Omental fat pad (tissue), 4 donors: ENCODE measurements at places on chromosomes 6 and 20. TPM values are rescaled to one million over a fixed set of nuclear protein-coding genes. Genes with fewer than 3 reads are reported as not detected.

DNA sequence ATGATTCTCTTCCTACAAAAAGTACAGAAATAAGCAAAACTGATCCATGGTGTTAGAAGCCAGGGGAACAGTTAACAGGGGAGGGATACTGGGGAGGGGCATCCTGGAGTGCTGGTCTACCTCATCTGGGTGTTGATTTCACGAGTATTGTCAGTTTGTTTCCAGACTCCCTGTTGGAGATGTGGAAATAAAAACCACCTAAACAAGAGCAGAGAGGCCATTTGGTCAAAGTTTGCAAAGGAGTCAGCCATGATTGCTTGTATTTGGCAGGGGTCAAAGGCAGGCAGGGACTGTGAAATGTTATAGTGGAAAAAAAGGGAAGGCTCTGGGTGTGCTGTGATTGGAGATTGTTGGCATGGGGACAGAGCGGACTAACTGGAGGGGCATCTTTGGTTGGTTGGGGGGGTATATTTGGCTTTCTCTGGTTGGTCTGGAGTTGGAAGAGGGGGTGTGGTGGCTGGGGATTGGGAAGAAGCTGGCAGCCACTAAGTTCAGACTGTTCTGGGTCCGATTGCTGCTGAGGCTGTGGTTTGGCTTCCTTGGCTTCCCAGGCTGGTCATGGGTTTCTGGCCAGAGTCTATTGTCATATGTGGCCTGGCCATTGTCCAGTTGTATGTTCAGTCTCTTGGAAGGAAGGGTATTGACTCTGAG lies 14.9 kb upstream of the PANK2 start:
- no peak for DNase-seq

The LY6G6D gene
- total RNA-seq, result not detected

The ENPP4 gene
- 23.4 TPM for total RNA-seq

DNA sequence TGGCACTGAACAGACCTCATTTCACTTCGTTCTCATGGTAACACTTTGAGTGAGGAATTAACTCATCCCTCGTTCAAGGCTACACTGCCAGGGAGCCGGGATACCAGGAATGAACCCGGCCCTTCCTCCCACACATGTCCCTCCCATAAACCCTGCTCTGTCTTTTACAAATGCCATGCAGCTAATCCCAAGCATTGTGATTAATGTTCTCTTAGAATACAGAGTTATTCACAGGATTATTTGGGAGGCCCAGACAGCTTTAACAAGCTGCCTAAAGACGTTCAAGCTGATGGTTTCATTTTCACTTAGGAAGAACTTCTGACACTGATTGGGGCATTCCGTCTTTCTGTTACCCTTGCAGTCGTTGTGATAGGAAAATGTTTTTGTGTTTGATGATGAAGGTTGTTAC lies 42.5 kb upstream of the CD83 start:
- no peak for DNase-seq

DNA sequence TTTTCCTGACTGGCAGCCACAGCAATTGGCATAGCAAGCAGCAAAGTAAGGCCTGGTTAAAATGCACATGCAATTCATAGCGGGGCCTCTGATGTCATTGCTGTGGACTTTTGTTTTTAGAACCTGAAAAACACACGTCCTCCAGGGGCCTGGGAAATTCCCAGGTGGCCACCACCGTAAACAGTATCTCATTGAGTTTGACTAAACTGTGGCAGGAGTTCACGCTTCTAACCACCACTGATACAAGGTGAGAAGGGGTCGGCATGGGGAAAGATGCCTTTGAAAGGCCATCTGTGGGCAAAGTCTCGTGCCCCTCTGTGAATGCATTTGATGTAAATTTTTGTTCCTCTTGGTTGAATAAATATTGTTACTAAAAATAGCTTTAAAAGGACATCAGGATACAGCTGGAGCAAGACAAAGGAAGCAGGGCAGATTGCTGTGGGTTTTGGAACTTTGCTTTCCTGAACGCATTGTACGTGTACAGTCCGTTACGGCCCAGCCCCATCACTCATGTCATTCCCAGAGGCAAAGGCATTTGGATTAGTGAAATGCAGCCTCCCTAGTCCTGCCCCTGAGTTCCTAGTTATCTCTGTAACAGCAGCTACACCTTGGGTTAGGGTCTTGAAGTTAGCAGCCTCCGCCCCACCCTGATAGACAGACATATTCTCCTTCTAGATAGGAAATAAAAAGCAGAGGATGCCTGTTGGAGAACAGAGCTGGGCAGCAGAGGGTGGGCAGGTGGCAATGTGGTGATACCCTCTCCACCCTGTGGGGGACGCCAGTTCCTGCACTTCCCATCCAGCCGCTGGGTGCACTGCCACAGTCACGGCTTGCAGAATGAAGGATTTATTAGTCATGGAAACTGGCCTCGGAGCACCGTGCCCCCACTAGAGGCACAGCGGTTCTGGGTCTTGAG lies 80.3 kb downstream of the ZDHHC14 start:
- DNase-seq, result no peak

DNA sequence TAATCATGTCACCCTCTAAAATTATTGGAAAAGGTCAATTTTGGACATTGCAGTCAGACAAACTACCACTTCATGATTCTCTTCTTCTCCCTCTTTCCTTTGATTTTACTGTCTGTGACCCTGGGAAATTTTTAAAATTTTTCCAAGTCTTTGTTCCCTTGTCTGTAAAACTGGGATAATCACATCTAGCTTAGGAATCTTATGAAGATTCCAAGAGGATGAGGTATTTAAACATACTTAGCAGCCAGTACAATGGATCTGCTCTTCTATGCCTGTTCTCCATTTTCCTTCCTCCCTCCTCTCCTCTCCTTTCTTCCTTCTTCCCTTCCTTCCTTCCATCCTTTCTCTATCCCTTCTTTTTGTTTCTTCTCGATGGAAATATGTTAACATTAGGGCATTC lies 651.6 kb upstream of the MARCKS start:
- DNase-seq, result no peak

DNA sequence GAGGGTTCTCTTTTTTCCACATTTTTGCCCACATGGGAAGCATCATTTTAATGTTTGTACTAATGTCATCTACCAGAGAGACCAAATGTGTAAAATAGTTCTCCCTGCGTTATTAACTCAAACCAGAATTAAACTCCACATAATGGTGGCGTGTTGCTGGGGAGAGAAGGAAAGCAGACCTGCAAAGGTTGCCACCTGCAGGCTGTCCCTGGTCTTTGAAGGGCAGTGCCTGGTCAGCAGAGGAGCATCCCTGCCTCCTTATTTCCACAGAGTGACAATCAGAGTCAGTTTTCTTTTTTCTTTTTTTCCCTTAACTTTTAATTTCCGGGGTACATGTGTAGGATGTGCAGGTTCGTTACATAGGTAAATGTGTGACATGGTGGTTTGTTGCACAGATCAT lies 214.5 kb downstream of the TBX18 start:
- no peak for DNase-seq

- DNase-seq, result no peak
These were observed 30.5 kb upstream of the IPCEF1 start for GRCh38 chr6:154386848-154387717.

The NAA20 gene
- total RNA-seq, result 60.7 TPM

DNA sequence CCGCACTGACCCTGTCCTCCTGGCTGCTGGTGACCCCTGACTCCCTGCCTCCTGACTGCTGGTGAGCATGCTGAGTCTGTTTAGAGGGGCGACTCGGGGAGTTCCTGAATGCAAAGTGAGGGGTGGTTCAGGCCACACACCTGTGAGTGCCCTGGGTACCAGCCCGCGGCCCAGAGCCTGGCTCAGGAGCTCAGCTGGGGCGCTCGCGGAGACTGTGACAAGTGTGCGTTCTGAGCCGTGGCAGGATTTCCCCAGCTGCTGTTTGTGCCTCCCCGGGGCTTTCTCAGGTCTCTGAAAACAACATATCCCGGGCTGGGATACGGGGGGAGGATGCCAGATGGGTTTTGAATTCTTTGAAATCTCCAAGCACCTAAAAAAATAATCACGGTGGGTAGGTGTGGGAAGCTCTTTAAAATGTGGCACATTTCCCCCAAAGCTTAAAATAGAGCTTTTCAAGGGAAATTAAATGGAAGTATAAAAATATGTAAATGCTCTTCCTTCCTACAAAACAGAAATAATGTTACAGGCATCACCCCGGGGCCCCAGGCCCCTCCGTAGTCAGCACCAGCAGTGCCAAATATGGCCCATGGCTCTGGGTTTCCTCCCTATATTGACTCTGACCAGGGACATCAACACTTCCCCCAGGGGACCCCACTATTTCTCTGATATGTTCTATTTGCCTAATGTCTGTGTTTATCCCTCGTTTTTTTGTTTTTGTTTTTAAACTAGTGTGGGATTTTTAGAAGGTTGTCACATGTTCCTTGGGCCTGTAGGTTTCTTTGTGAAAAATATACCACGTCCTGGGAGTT lies 49.9 kb upstream of the TAGAP start:
- no peak for DNase-seq

The CNR1 gene
- 14.4 TPM for total RNA-seq

GRCh38 chr6:162845972-162846371 lies 118.2 kb downstream of the PACRG start:
- DNase-seq, result no peak

The LRRC73 gene
- total RNA-seq, result 0.47 TPM

GRCh38 chr20:5781798-5782750 lies 31.9 kb downstream of the SHLD1 start:
- no peak for DNase-seq

The CLIC5 gene
- 56.0 TPM for total RNA-seq

The SEMG1 gene
- total RNA-seq, result not detected

- no peak for DNase-seq
These were observed 44.3 kb downstream of the OR2B2 start for GRCh38 chr6:27867945-27868300.

DNA sequence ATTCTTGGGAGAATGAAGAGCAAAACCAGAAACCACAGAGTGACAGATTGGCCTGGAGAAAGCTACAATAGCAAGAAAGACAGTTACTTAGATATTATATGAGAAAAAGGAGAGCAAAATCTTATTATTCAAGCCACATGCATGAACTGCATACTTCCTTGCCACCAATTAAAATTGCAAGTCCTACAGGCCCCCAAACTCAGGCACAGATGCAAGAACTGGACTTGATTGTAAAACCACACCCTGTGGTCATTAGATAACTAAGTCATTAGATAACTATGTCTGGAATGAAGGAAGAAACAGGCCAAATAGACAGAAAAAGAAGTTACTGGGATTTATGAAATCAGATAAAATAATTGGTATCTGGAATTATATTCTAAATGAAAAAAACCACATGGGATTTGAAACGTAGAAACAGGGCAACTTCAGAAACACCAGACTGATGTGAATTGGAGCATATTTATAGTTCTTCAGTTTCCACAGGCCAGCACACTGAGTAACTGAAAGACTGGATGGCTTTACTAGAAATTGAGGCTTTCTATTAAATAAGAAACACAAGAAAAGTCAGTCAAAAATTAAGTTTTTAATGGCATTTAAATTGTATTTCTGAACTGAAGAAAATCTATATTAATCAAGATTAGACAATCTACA lies 49.4 kb upstream of the CARMIL1 start:
- no peak for DNase-seq

The PSMB9 gene
- 22.2 TPM for total RNA-seq

GRCh38 chr6:3162565-3163247 lies 5.4 kb upstream of the TUBB2A start:
- DNase-seq, result no peak

- no peak for DNase-seq
These were observed 28.1 kb upstream of the BMP2 start for GRCh38 chr20:6739406-6739805.

- DNase-seq, result no peak
These were observed 53.6 kb upstream of the TRERF1 start for GRCh38 chr6:42505385-42505718.

- DNase-seq, result no peak
These were observed 61.6 kb upstream of the MAFB start for GRCh38 chr20:40750541-40751035.

DNA sequence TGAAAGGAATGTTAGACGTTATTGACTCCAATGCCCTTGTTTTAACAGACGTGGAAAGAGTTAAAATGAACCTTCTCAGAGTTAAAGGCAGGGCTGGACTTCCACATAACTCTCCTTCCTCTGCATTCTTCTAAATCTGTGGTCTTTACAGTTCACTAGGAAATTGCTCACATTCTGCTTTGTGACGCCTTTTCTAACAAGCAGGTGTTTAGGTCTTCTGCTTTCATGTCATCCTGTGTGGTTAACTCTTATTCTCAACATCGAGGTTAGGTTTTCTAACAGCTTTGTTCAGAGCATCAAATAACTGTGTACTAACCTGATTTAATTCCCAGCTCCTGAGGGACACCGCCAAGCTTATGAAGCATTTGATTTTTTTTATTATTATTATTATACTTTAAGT lies 81.3 kb upstream of the NT5E start:
- DNase-seq, result no peak

The SLC32A1 gene
- total RNA-seq, result not detected

DNA sequence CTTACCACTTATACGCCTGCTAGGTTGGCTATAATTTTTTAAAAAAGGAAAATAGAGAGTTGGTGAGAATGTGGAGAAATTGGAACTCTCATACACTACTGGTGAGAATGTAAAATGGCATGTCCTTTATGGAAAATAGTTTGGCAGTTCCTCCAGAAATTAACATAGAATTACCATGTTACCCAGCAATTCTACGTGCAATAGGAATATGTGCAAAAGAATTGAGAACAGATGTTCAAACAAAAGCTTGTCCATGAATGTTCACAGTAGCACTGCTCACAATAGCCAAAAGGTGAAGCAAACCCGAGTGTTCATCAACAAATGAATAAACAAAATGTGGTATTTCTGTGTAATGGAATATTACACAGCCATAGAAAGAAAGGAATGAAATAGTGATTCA lies 592.2 kb downstream of the DHX35 start:
- no peak for DNase-seq

The CALHM6 gene
- total RNA-seq, result 9.5 TPM

DNA sequence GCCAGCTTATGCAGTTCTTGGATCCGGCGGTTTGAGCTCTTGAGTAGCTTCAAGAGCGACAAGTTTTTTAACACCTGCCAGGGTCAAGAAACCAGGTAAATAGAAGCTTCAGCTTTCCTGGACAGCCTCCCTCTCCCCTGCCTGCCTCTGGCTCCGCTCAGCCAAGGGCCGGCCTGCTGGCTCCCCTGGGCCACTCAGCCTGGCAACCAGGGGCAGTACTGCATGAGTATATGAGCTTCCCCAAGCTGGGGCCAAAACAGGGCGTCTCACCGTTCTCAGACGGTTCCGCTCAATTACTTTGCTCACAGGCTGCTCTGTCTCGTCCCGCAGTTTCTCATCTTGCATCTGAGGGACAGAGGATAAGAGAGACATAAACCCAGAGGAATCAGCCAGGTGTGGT lies 856 bp downstream of the TP53TG5 start:
- no peak for DNase-seq

The ACTL10 gene
- 1.9 TPM for total RNA-seq

The PNPLA1 gene
- 0.37 TPM for total RNA-seq
